ENCODE measurements at places on chromosomes 1 and 21. TPM values are rescaled to one million over a fixed set of nuclear protein-coding genes. Genes with fewer than 3 reads are reported as not detected.

The CD1C gene
- not detected for total RNA-seq

The LRRC38 gene
- not detected for total RNA-seq

The FCRL5 gene
- not detected for total RNA-seq

The FAM151A gene
- not detected for total RNA-seq

The ASAP3 gene
- 27.6 TPM for total RNA-seq

The TRIM46 gene
- 0.22 TPM for total RNA-seq

The FCER1G gene
- 0.31 TPM for total RNA-seq

The GPR25 gene
- not detected for total RNA-seq

DNA sequence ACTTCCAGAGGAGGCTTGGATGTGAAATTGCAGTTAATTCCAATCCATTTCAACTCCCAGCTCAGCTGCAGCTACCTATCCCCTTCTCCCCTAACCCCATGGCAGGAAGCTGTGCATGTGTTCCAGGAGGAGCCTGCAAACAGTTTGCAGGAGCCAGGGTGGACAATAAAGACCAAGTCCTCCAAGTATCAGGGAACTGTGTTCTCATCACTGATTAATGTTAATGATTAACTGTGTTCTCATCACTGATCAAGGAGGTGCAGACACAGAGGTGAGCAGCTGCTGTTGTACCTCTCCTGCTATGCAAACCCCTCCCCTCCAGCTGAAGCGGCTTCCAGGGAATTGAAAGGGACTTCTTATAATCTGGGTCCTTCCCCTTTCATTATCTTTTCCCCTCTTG lies 19.2 kb downstream of the CLDN19 start:
- DNase-seq: peak; percentile 5
- H3K27ac ChIP-seq: no peak overlapping the region
- no peaks in the 10 kb centered on the region for H3K27me3 ChIP-seq
- H3K4me3 ChIP-seq: no peak overlapping the region
- H3K36me3 ChIP-seq: peaks cover 7% of the 10 kb centered on the region

GRCh38 chr1:11880181-11880575 lies 21.4 kb upstream of the NPPB start:
- DNase-seq: no peak
- no peak overlapping the region for H3K4me3 ChIP-seq
- no peaks in the 10 kb centered on the region for H3K27me3 ChIP-seq

DNA sequence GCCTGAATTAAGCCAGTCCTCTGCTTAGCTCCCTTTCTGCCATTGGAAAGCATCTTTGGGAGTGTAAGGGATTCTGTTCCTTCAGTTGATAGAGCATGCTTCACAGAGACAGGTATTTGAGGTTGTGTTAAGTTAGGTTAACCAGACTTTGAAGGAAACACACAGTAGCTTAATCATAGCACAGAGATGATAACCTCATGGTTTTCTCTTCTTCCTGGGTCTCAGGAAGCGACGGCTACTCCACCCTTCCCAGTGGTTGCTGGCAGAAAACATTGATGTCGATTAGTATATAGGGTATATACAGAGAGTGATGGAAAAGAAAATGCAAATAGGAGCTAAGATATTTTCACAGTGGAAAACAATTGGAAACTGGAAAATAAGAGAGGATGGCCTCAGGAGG lies 42.0 kb downstream of the S1PR1 start:
- no peak for DNase-seq
- H3K27ac ChIP-seq: no peak overlapping the region
- peaks cover 27% of the 10 kb centered on the region for H3K4me1 ChIP-seq
- H3K4me3 ChIP-seq: no peak overlapping the region
- no peaks in the 10 kb centered on the region for H3K36me3 ChIP-seq

GRCh38 chr1:151143057-151143435 lies 3.4 kb downstream of the SEMA6C start:
- DNase-seq: peak; percentile 49
- no peaks in the 10 kb centered on the region for H3K36me3 ChIP-seq

DNA sequence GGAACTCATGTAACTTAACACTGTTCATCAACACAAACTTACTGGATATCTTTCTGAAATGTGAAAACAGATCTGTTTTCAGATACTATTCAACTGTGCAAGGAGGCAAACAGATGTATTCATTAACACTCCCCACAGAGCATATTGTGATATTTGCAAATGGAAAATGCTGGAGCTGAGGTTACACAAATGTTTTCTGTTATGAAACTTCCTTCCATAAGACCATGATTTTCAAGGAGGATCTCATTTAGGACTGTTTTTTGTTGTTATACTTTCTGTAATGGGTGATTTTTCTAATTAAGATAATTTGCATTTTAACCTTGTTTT lies 56.1 kb downstream of the GABPA start:
- no peak for DNase-seq
- no peaks in the 10 kb centered on the region for H3K27me3 ChIP-seq
- no peak overlapping the region for H3K4me3 ChIP-seq
- H3K36me3 ChIP-seq: no peaks in the 10 kb centered on the region

DNA sequence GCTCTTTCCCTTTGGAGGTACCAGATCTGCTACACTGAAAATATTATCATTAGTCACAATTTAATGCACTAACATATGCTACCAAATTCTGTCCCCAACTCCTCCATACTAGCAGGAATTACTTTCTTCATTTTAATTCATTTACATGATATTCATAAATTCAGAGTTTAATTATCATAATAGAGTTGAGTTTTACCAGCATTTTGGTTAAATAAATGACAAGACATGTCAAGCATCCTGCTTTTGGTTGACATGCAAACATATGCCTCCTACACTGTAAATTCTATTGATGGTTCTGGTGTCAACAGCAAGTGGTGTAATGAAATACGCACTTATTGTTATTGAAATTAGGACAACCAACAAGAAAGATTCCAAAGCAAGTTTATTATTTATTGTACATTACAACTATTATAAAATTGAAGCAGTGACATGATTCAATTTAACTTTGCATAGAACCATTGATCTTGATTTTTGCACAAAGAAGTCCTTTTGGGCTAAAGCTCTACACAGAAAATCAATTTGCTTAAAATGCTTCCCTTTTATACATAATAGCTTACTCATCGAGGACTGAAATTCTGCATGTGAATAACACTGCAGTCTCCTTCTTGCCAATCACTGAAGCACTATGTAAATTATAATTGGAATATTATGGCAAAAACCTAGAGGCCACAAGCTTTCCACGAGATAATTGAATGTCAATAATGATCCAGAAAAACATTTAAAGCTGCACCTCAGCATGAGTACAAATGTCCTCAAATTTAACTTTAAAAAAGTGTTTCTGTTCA lies 728.6 kb upstream of the ADGRL2 start:
- no peaks in the 10 kb centered on the region for H3K4me1 ChIP-seq
- no peaks in the 10 kb centered on the region for H3K36me3 ChIP-seq
- H3K27ac ChIP-seq: no peak overlapping the region
- no peak for DNase-seq
- H3K4me3 ChIP-seq: no peak overlapping the region

GRCh38 chr1:230797942-230798365 lies 50.8 kb downstream of the CAPN9 start:
- peak; percentile 74 for DNase-seq
- H3K4me1 ChIP-seq: no peaks in the 10 kb centered on the region
- no peak overlapping the region for H3K27ac ChIP-seq
- no peak overlapping the region for H3K4me3 ChIP-seq

DNA sequence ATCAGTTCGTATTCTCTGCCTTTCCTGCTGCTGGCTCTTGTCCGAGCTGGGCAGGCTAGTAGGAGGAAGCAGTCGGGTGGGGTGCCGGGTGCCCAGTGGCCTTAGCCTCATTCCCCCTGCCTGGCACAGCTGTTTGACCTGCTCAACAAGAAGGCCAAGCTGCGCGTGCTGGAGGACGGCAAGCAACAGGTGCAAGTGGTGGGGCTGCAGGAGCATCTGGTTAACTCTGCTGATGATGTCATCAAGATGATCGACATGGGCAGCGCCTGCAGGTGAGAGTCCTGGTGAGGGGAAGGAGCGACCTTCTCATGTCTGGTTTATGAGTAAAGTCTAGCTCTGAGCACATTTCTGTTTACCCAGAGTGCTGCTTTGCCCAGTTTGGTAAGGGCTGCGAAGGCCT lies 16.3 kb upstream of the RPS8 start:
- no peak overlapping the region for H3K4me3 ChIP-seq
- no peaks in the 10 kb centered on the region for H3K27me3 ChIP-seq
- peaks cover 99% of the 10 kb centered on the region for H3K36me3 ChIP-seq
- H3K27ac ChIP-seq: no peak overlapping the region
- no peaks in the 10 kb centered on the region for H3K4me1 ChIP-seq
- no peak for DNase-seq

DNA sequence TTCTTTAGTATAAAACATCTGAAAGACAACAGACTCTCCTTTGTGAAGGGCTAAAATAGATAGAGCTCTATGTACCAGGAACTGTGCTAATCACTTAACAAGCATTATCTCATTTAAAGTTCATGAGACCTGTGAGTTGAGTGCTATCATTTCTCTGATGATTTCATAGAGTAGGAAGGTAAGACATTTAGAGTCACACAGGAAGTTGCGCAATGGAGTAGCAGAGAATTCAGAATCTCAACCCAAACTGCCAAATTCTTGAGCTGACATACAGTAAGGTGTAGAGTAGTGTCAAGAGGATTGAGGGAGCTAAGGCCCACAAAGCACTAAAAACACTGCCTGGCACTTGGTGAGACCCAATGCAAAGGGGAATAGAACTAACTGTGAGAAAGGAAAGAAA lies 384.3 kb downstream of the NTNG1 start:
- H3K36me3 ChIP-seq: no peaks in the 10 kb centered on the region
- no peaks in the 10 kb centered on the region for H3K27me3 ChIP-seq
- no peaks in the 10 kb centered on the region for H3K4me1 ChIP-seq
- no peak overlapping the region for H3K4me3 ChIP-seq

Data from K562 (cell line).